Mononuclear cell (primary cell): ENCODE measurements at places on chromosomes 2 and 18. TPM values are rescaled to one million over a fixed set of nuclear protein-coding genes. Genes with fewer than 3 reads are reported as not detected.

ELOA2 gene
- total RNA-seq: under 0.01 TPM

CCNYL1 gene
- 10.8 TPM for total RNA-seq

CENPA gene
- 0.63 TPM for total RNA-seq

TEX44 gene
- not detected for total RNA-seq

TMEM87B gene
- 16.4 TPM for total RNA-seq

AGXT gene
- not detected for total RNA-seq

SERPINB7 gene
- not detected for total RNA-seq

TTC32 gene
- 42.2 TPM for total RNA-seq

ARHGEF33 gene
- total RNA-seq: under 0.01 TPM

PMAIP1 gene
- total RNA-seq: 95.0 TPM

REG3G gene
- not detected for total RNA-seq

GALNT14 gene
- total RNA-seq: 0.31 TPM

MYOM1 gene
- total RNA-seq: 0.94 TPM

CD8A gene
- total RNA-seq: 25.6 TPM

NIFK gene
- total RNA-seq: 33.1 TPM

INHBB gene
- 0.10 TPM for total RNA-seq

TLX2 gene
- total RNA-seq: 0.10 TPM

GRHL1 gene
- 3.9 TPM for total RNA-seq

SERPINB2 gene
- 143 TPM for total RNA-seq

C2orf92 gene
- 4.5 TPM for total RNA-seq

SLC4A3 gene
- total RNA-seq: 0.10 TPM

RAX gene
- total RNA-seq: not detected

SKA1 gene
- 0.73 TPM for total RNA-seq

PROKR1 gene
- under 0.01 TPM for total RNA-seq

PKDCC gene
- not detected for total RNA-seq

CKAP2L gene
- total RNA-seq: 0.21 TPM

SERPINB3 gene
- total RNA-seq: not detected

LBX2 gene
- 0.21 TPM for total RNA-seq

TCF23 gene
- total RNA-seq: not detected

ICOS gene
- total RNA-seq: 111 TPM

EGR4 gene
- total RNA-seq: 0.52 TPM

POTEJ gene
- not detected for total RNA-seq
